EL (cell line): ENCODE measurements at places on chromosomes 11 and 22.

- DNase-seq: no peak
Observed at GRCh38 chr22:43554694-43555365, 143.0 kb downstream of the MPPED1 start.

DNA sequence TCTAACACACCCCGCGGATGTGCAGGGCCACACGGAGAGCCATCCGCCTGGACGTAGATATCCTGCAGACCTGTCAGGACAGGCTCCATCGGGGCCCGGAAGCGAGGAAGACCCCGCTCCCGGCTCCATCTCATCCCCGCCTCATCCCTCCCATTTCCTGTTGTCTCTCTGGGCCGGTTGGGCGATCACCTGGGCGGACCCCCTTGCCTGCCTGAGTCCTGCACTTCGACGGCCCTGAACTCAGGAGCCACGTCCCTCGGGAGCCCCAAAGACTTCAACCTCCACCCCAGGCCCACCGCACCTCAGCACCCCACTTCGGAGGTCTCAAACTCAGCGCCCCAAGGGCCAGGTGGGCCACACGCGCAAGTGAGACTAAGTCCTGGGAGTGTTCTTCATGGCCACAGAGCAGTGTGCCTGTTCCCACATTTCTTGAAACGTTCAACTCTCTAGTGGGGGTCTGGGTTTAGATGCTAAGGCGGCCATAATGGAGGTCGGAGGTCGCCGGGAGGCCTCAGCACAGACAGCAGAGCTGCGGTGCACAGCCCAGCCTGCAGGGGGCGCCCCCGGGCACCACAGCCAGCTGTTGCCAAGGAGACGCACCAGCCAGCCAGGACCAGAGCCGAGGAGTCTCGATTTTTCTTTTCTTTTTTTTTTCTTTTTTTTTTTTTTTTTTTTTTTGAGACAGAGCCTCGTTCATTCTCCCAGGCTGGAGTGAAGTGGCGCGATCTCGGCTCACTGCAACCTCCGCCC, 26.0 kb upstream of the FADD start:
- no peak for DNase-seq

DNA sequence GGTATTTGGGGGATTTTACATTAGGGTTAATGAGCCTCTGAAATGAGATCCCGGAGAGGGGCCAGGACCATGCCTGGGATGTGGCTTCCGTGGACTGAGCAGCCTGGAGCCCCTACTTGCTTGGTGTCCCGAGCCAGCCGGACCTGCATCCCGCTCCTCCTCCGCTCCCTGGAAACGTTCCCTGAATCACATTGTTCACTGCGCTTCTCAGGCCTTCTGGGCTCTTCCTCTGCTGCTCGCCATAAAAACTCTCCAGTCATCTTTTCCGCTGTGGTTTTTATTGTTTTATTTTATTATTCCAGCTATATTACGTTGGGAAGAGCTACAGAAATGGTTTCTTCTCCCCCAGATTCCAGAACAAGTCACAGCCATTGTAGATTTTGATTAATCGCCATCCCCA, 13.3 kb upstream of the KCNQ1OT1 start:
- no peak for DNase-seq

GRCh38 chr11:13009921-13010748, 1.0 kb downstream of the RASSF10 start:
- peak; percentile 55 for DNase-seq

DNA sequence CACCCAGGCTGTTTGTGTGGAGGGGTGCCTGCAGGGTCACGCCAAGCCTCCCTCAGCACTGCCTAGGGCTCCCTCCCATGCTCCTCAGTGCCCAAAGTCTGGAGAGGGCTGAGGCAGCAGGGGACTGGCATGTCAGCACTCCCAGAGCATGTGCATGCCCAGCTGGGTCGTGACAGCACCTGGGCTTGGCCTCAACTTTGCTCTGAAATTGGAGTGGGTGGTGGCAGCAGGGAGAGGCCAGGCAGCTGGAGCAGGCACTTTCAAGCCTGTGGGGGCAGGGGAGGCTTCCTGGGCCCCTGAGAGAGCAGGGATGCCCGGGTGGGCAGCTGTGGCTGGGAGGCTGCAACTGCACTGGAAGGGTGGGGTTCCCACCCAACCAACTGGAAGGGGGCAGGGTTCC, 35.6 kb upstream of the DDX10 start:
- no peak for DNase-seq

- DNase-seq: peak; percentile 52
Observed at GRCh38 chr11:6667733-6668374, 12.2 kb upstream of the DCHS1 start.

DNA sequence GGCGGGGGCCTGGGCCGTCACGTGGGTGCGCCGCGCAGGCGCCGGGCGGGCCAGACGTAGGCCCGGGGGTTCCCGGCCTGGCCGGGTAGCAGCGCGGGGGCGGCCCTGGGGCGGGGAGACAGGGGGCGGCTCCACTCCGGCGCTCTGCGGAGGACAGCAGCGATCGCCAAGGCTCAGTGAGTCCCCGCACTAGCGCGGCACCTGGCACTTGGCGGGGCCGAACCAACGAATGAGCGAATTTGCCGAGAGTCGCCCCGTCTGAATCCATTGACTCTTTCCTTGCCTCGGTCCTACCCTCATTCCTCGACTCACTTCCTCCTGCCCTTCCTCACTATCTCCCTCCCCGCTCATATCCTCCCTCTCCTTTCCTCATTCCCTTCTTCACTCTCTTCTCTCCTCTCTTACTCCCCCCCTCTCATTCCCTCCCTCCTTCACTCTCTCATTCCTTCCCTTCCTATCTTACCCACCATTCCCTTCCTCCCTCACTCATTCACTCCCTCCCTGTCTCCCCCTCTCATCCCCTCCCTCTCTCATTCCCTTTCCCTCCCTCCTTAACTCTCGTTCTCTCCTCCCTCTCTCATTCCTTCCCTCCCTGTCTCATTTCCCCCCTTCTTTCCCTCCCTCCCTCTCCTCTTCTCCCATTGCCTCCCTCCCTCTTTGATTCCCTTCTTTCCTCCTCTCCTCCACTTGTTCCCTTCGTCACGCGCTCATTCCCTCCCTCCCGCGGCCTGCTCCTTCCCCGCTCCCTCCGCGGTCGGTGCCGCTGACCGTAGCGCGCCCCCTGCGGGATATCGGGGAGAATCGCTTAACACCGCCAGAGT, 476 bp upstream of the KLHL22 start:
- peak; percentile 93 for DNase-seq

DNA sequence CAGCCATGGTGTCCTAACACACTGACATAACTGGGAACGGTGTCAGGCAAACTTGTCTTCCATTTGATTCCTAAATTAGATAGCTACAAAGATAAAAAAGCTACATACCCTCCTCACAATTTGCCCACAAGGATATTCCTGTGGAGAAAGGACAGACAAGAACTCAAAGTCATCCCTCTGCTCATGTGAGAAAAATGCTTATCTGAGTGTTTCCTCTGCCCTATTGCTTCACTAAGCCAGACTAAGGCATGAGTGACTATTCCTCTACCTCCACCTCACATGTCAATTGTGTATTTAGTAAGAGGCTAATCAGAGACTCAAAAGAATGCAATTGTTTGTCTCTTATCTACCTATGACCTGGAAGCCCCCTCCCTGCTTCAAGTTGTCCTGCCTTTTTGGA, 247.7 kb downstream of the DDX10 start:
- peak; percentile 46 for DNase-seq

DNA sequence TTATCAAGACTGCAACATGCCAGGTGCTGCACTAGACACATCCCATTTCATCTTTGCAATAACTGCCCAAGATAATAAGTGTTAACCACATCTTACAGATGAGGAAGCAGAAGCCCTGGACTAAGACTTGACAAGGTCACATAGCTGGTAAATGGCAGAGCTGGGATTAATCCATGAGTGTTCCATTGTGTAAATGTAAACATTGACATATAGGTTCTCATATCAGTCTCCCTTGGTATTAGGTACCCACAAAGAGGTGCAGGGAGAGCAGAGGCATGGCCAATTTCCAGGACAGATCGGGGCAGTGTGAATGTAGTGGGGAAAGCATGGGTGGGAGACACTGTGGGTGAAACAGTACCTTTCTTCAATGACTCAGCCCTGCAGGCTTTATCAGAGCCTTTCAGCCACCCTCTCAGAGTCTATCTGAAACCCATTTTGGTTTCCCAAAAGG, 17.9 kb downstream of the MICAL2 start:
- DNase-seq: no peak

GRCh38 chr11:12392672-12393071, 15.3 kb downstream of the PARVA start:
- DNase-seq: no peak

DNA sequence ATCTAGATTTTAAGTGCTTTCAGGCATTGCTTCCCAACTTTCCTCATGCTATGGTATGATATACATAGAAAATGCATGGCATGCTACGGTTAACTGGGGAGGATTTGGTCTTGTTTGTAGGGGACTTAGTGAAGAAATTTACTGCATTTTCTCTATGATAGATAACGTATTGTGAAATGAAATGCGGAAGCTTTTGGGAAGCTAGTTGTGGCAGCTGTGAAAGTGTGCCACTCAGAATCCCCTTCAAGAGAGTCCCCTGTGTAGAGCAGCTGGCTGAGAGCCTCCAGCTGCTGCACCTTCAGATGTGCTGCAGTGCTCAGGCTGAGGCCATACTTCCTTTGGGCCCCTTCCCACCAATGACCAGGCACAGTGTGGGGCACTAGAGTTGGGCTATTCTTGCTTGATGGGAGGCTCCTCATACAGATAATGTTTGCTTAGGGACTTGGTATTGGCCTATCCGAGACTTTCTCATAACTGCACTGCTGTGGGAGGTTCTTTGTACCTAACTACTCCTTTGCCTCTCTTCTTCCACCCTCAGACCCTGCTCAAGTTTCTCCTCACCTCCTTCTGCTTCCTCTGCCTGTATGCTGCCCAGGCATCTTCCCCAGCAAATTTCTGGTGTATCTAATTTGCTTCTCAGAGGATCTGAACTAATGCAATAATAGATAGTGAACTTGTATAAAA, 67.3 kb downstream of the HIPK3 start:
- no peak for DNase-seq

DNA sequence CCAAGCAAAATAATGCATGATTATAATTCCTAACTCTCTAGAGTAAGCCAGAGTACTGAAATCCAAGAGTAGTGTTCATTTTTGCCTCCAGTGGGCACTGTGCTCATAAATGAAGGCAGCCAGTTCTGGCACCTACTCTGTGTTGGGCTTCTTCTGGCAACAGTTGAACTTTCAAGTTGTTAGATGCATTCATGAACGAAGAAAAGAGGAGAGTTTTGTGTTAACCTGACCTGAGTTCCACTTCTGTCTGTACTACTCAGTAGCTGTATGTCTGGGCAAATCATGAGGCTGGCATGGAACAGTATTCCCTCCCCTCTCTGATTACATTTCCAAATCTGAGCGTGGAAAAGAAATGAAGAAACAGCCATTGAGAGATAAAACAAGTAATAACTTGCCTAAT, 20.3 kb upstream of the TENM4 start:
- DNase-seq: peak; percentile 25

DNA sequence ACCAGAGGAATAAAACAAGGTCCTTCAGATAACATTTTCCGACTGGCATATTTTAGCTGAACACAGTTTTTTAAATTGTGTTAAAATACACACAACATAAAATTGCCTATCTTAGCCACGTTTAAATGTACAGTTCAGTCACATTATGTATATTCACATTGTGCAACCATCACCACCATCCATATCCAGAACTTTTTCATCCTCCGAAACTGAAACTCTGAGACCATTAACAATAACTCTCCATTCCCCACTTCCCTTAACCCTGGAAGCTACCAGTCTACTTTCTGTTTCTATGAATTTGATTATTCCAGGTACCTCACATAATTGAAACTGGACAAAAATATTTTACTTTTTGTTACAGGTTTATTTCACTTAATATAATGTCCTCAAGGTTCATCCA, 213.3 kb downstream of the ETS1 start:
- DNase-seq: no peak

- DNase-seq: no peak
Observed at GRCh38 chr11:120054016-120054752, 83.7 kb downstream of the TRIM29 start.

- DNase-seq: no peak
Observed at GRCh38 chr22:44147008-44147645, 33.6 kb upstream of the PARVG start.

- peak; percentile 22 for DNase-seq
Observed at GRCh38 chr11:84384731-84385130, 1098.6 kb upstream of the CCDC90B start.

- DNase-seq: peak; percentile 13
Observed at GRCh38 chr22:24357547-24357946, 69.9 kb upstream of the ADORA2A start.

DNA sequence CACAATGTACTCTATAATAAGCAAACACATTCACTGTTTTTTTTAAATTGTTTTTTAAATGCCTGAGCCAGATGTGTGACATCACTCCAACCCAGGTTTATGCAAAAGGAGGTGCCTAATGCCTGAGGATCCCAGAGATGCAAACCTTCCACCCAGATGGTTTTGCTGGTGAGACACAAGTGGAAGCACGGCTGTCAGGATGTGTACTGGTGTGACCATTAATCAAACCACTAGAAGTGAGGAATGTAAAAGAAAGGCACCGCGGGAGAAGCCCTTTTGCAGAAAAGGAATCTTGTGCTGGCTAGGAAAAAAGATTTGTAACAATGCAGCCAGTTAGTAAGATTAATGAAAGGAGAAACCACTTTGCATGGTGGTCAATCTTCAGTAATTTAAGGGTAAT, 407.4 kb downstream of the LARGE1 start:
- DNase-seq: no peak

- DNase-seq: no peak
Observed at GRCh38 chr22:32555581-32555980, 81.0 kb downstream of the FBXO7 start.

GRCh38 chr11:112523477-112523876, 262.8 kb upstream of the PLET1 start:
- DNase-seq: peak; percentile 67

GRCh38 chr11:100586361-100587101, 100.6 kb upstream of the ARHGAP42 start:
- no peak for DNase-seq
